Thymus (tissue), 14 donors: ENCODE measurements at places on chromosomes 1 and 21. TPM values are rescaled to one million over a fixed set of nuclear protein-coding genes. Genes with fewer than 3 reads are reported as not detected.

DNA sequence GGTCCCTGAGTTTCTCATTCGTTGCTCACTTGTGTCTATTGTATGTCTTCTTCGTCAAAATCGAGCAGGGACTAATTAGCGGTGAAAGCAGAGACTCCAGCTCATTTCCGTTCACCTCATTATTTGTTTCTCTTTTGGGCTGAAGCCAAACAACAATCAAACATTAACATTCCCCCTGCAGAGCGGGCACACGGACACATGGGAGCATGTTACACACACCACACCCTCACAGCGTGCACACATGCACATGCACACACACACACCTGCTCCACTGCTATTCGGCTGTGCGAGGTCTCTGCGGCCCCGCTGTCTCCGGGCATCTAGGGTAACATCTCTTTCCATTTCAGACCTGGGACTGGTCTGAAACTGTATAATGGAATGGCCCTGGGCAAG, 58.5 kb upstream of the LRRC8D start:
- DNase-seq, result no peak

INAVA gene
- polyA plus RNA-seq, result 6.4 TPM

- no peak for DNase-seq
These were observed 694 bp upstream of the MRPL9 start for GRCh38 chr1:151763990-151764389.

- no peak for DNase-seq
These were observed 94.7 kb downstream of the LACTBL1 start for GRCh38 chr1:22877980-22878379.

DNA sequence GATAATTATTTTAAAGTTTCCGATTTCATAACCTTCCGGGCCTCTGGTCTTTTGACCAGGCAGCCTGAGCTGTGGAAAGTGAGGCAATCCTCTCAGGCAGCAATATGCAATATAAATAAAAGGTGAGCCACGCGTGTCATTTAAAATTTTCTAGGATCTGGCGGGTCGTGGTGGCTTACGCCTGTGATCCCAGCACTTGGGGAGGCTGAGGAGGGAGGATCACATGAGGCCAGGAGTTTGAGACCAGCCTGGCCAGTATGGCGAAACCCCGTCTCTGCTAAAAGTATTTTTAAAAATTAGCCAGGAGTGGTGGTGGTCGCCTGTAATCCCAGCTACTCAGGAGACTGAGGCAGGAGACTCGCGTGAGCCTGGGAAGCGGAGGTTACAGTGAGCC, 546 bp upstream of the ZNF695 start:
- no peak for DNase-seq

OR10J1 gene
- polyA plus RNA-seq, result 0.05 TPM

GBP3 gene
- polyA plus RNA-seq, result 16.2 TPM

CEP85 gene
- 9.7 TPM for polyA plus RNA-seq

DNA sequence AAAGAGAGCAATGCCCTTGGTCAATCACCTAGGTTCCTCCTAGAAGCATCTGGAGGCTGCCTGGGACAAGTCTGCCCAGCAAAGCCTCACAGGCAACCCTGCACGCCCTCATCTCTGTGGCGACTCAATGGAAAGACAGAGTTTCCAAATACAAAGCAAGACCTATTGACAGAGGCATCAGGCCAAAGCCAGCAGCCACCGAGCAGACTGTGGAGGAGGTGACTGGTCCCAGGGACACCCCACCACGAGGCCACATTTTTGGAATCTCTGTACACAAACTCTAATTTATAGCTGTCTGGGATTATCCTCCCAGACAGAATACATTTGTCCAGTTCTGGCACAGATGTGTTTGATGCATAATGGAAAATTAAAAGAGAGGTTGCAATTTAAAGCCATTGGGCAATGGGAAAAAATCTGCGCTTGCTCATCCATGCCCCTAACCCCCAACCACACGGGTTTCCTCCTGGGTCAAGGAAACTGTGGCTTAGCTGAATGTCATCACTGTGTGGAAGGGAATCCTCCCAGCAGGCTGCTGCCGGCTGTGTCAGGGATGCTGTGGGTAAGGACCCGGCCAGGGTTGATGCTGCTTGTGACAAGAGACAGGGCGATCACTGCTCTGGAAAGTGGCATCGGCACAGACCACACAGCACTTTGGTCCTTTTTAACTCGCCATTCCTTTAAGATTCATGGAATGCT, 14.3 kb downstream of the TSPAN2 start:
- DNase-seq, result no peak

- no peak for DNase-seq
These were observed 194.4 kb downstream of the DPYD start for GRCh38 chr1:97726386-97726785.

HTR1D gene
- 0.07 TPM for polyA plus RNA-seq

DNA sequence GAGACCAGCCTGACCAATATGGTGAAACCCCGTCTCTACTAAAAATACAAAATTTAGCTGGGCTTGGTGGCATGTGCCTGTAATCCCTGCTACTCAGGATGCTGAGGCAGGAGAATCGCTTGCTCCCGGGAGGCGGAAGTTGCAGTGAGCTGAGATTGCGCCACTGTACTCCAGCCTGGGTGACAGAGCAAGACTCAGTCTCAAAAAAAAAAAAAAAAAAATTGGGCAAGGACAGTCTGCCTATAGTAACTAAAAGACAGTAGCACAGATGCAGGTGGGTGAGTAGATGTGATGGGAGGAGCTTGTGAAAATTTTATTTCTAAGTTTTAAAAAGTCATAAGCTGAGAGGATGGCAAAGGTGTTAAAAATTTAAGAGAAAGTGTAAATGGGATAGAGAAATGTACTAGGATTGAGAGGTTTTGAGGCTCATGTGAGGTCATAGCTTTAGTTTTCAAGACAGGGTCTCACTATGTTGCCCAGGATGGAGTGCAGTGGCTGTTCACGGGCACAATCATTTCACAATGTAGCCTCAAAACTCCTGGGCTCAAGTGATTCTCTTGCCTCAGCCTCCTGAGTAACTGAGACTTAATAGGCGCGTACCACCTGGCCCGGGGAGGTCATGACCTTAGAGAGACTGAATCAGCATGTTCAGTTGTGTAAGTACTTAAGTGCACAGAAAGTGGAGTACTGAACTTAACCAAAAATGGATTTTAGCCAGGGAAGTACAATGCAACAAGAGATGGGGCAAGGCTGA, 33.7 kb downstream of the PTP4A2 start:
- DNase-seq, result no peak

DNA sequence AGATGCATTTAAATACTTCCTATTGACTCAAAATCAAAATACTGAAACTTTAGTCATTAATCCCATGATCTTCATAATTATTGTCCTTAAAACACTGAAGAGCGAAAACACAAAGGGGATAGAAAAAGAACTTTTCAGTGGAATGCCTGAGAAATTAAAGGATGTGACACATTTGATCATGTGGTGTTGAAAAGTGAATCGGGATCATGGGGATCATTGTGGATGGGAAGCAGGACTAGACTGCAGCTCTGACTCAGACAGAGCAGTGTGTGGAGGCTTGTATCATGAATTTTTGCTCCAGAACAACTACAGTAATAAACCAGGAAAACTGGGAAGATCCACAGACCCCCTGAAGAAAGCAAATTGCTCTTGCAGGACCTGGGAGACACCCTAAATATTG, 161.1 kb upstream of the CXADR start:
- DNase-seq, result no peak

- no peak for DNase-seq
These were observed 46.1 kb downstream of the PUM1 start for GRCh38 chr1:31019401-31019800.

- no peak for DNase-seq
These were observed 220.4 kb downstream of the ZP4 start for GRCh38 chr1:237670302-237670701.

MTMR11 gene
- polyA plus RNA-seq, result 2.7 TPM

DNA sequence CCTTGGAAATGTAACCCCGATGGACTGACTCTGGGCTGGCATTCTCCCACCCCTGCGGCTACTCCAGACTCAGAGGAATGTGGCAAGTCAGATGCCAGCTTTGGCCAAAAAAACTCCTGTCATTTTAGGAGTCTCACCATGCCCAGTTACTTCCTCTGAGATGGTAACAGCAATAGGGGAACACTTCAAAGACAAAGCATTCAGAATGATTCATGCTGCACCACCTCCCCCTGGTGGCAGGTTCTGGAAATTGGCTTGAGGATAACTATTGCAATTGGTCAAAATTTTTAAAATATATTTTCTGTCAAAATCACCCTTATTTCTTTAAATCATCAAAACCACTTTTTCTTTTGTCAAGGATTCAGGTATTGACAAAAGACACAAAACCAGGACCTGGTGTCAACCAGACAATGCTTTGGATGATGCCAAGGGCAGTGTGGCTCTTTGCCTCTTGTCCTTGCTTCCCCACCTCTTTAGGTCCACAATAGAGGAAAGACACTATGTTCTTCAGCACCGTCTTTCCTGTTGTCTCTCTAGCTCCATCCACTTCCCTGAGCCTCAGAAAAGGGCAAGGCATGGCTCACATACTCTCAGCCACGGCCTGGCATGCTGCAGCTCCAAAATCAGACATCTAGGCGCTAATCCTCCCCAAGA, 9.9 kb upstream of the CDCA8 start:
- DNase-seq, result peak; percentile 58

DNA sequence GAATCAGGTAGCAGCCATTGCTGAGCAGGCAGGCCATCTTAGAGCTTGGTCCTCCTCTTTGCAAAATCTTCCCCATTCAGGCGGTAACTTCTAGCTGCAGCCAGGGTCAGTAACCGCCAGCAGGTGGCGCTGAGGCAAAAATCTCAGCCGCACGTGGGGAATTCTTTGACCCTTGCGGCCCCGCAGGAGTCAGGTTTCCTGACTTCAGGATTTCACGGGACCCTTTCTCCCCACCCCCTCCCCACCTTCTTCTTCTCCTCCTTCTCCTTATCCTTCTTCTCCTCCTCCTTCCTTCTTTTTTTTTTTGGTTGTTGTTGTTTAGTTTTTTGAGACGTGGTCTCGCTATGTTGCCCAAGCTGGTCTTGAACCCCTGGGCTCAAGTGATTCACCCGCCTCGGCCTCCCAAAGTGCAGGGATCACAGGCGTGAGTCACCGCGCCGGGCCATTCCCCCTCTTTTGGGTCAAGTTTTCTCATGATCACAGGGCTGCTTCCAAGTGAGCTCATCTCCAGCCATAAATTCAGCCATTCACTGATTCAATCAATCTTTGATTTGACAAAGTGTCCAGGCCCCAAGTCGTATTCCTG, 33.4 kb upstream of the TENT5B start:
- peak; percentile 45 for DNase-seq

CD34 gene
- 14.5 TPM for polyA plus RNA-seq

GRCh38 chr1:26356106-26356505, 2.2 kb upstream of the CRYBG2 start:
- no peak for DNase-seq

DNA sequence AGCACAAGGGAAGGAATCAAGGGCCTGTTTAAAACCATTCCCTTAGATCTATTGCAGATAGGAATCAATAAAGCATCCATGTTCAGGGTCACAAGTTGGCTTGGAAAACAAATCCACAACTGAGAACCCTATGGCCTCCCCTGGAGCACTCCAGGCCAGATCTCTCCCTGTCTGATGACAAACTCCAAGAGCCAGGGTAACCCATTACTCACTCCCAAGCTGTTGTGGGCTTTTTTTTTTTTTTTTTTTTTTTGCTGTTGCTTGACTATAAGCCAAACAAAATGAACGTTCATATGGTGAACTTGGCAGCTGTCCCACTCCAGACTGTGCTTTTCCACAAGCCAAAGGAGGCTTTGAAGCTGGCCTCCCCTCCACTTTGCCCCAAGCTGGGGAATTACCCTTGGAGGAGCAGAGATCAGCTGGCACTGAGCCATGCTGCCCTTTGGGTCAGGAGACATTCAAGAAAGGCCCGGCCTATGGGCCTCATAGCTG, 35.7 kb upstream of the VAV3 start:
- no peak for DNase-seq

ESPN gene
- polyA plus RNA-seq, result 11.8 TPM

DNA sequence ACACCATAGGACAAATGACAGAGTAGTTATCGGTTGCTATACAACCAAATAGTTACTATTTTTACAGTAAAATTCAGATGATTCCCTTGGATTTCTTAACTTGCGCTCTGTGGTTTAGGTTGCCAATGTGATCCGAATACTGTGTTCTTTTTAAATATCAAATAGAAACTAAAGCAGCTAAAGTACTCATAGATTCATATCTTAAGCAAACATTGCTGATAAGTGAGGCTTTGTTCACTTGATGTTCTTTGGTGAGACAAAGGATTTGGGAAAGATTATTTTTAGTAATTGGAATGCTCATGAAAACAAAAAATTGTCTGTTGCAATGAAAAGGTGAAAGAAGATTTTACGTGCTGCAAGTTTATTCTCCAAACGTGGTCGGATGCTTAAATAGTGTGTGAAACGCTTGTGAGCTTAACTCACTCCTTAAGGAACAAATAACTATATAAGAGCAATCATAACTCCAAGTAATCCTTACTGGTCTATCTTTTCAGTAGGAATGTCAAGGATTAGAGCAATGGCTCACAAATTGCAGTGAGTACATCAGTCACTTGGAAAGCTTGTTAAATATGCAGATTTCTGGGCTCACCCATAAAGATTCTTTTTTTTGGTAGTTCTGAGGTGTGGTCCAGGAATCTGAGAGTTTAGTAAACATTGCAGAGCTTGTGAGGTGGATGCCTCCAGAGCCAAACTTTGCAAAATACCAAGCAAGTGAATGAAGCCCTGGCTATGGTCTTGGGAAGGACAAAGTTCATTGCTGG, 31.8 kb upstream of the PDC start:
- no peak for DNase-seq

DNA sequence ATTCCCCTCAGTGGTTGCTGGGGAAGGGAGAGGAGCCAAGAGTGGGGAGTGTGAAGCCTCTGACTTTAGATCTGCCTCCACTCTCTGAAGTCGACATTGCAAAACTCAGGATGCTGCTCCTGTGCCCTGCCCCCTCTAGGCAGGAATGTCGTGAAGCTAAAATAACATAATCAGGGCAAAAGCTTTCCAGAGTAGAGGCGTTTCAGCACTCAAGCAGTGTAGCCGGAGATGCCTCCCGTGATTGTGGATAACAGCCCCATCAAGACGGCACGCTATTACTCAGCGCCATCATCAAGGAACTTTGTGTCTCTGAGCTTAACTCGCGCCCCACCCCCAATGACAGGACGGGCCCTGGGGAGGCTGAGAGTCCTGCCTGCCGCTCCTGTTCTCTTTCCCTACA, 60.0 kb downstream of the FBXO2 start:
- DNase-seq, result no peak
